ENCODE measurements at places on chromosomes 7 and 10.

- no peak for DNase-seq
Observed at GRCh38 chr10:118607768-118608354, 12.4 kb upstream of the PRLHR start.

DNA sequence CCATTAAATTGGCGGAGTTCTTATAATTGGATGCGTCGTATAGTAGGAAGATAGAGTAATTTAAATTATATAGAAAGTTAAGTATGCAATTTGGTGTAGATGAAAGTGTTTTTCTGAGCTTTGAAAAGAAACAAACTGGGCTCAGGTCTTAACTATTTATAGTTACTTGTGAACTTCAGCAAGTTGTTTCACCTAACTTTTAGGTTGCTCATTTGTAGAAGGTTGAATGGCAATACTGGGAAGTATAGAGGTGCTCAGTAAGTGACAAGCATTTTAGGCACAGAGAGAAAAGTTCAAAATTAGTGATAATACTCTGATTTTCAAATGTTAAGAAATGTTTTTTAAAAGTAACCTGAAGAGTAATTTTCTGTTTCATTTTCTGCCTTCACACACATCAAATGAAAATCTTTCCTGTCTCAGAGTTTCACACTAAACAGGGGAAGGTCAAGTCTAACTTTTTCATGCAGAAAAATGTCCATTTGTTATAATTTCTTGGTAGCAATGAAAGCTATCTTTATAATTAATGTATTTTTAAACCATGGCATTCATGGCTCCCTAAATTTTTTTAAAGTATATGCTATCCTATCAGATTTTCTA lies 146.5 kb downstream of the PHF14 start:
- no peak for DNase-seq

GRCh38 chr10:5595994-5596471 lies 70.4 kb downstream of the ASB13 start:
- DNase-seq = no peak

DNA sequence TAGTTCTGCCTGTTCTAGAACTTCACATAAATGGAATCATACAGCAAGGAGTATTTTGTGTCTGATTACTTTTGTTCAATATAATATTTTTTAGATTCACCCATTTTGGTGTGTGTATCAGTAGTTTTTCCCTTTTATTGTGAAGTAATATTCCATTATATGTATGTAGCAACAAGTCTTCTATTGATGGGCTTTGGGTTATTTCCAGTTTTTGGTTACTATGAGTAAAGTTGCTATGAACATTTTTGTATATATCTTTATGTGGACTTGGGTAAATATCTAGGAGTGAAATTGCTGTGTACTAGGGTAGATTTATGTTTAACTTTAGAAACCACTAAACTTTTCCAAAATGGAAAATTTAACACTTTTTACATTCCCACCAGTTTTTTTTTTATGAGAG lies 35.7 kb downstream of the ADK start:
- no peak for DNase-seq

DNA sequence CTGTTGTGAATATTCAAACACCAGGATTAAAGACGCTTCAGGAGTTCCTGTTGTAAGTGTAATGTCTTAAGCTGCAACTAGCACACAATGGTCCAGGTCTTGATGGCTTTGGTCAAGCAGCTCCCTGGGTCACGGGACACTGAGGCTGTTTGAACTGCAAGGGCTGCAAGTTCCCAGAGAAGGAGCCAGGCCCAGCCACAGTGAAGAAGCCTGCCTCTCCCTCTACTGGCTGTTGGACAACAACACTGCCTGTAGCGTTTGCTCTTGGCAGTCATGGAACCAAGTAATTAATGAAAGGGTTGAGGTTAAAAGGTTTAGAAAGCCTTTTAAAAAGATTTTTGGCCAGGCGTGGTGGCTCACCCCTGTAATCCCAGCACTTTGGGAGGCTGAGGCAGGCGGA lies 31.9 kb upstream of the GUSB start:
- no peak for DNase-seq

DNA sequence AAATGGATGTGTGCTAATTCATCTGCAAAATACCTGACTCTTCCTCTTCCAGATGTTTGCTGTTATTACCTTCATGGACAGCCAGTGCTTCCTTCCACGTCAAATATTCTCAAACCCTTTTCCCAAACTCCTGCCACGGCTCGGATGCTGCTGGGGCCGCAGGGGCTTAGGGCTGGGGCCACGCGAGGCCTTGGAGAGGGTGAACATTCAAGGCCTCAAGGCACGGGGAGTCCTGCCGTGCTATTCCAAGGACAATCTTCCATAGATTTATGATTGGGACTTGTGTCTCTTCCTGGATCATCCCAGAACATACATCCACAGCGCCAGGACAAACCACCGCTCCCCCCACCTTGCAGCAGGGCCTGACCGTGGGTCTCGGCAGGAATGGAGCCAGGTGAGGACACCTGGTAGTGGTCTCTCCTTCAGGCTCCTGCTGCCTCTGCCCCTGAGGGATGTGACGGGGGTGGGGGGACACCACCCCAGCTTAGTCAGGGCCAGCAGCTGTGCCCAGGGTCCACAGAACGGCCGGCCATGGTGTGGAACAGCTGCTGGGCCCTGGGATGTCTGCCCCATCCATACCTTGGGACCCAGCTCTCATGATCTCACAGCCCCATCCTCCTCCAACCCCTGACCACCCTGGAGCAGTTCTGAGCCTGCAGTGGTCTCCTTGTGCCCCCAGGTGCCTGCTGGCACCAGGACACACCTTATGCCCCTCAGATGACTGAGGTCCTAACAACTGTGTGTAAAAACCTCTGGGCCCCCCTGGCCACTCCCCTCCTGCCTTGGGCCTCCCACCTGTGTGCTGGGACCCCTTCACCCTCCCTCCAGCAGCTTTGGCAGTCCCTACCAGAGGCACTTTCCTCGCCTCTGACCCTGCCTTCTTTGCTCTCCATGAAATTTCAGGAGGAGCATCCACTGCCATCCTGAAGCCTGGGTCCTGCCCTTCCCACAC lies 16.7 kb downstream of the VIPR2 start:
- DNase-seq = no peak

- no peak for DNase-seq
Observed at GRCh38 chr10:76324283-76324682, 892.9 kb downstream of the LRMDA start.

DNA sequence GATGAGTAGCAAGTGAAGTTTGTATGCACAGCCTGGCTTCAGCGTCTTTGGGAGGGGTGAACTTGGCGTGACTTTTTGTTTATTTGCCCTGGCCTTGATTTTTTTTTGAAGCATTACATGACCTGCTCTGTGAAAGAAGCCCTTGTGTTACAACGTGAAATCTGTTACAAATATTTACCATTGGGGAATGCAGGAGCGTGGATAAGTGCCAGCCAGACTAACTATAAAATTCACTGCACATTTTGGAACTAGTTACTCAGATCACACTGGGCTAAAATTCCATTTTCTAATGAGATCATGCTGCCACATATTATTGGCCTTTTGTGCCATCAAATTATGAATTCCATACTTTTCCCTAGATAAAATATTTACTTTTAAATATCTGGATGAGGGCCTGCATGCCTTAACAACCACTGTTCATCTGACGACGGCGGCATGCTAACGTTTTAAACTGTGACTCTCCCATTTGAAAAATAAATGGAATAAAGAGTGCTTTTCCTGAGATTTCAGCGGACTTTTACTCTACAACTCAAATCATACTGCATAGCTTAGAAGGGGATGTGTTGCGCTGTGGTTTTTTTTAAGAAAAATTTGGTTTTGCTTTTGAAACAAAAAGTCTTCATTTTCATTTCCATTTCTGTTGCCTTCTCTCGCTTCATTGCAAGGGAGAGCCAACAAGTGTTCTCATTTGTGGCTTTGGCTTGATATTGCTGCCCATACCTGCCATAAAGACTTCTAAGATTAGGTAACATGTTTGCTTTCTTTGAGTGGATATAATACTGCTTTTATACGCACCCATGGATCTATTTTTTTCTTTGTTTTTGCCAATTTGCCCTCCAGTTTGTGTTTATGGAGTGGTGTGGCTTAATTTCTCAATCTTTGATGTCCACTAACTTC lies 352.2 kb downstream of the TFEC start:
- no peak for DNase-seq

DNA sequence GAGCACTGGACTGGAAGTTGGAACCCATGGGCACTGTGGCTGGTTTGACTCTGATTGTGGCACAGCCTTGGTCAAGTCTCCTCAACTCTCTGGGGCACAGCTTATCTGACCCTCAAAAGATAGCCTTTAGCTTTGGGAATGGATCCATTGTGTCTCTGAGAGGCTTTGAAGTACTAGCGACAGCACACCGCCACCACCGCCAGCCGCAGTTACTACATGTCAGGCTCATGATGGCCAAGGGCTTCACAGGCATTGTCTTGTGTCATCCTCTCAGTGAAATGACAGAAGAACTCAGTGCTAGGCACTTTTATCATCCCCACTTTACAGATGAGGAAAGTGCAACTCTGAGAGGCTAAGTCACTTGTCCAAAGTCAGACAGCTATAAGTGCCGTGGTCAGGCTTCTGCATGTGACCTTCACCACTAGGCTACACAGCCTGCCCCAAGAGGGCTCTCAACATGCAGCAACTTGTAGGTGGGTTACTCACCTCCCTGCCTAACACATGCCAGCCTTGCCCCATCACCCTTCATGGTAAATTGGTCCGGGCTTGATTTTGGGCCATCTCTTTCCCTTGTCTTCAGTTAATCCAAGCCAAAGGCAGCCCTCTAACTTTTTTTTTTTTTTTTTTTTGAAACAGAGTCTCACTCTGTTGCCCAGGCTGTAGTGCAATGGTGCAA lies 44.1 kb downstream of the C10orf105 start:
- no peak for DNase-seq

DNA sequence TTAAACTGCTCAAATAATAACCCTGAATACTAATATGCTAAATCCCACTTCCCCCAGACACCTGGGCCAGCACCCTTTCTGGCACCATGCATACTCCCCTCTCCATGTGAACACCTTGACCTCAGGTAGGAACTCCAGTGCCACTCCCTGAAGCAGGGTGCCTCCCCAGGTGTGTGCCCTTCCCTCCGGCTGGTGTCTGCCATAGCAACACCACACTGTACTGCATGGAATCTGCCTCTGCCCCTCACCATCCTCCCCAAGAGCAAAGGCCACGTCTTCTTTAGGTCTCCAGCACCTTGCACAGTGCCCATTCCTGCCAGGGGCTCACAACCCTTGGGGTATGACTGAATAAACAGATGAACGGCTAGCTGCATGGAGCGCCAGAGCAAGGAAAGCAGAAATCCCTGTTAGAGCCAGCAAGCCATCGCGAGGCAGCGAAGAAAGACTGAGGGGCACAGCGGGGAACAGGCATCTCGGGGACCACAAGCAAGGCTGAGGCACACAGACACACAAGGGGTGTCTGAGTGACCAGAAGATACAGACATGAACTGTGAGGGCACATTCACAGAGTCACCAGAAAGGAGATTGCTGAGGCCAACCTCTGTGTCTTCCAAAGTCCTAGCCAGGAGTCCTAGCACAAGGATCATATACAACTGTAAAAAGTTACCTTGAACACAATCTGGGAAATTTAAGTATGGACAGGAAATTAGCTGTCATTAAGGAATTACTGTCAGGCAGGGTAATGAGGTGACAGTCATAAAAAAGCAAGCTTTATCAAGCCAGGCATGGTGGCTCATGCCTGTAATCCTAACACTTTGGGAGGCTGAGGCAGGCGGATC lies 25.7 kb downstream of the COBL start:
- no peak for DNase-seq

- DNase-seq = no peak
Observed at GRCh38 chr10:130921461-130921860, 390.1 kb downstream of the TCERG1L start.

- no peak for DNase-seq
Observed at GRCh38 chr7:27611059-27611458, 51.6 kb downstream of the HIBADH start.

- no peak for DNase-seq
Observed at GRCh38 chr10:50936335-50936734, 50.9 kb upstream of the A1CF start.

- no peak for DNase-seq
Observed at GRCh38 chr10:32326119-32326518, 20.8 kb downstream of the EPC1 start.

DNA sequence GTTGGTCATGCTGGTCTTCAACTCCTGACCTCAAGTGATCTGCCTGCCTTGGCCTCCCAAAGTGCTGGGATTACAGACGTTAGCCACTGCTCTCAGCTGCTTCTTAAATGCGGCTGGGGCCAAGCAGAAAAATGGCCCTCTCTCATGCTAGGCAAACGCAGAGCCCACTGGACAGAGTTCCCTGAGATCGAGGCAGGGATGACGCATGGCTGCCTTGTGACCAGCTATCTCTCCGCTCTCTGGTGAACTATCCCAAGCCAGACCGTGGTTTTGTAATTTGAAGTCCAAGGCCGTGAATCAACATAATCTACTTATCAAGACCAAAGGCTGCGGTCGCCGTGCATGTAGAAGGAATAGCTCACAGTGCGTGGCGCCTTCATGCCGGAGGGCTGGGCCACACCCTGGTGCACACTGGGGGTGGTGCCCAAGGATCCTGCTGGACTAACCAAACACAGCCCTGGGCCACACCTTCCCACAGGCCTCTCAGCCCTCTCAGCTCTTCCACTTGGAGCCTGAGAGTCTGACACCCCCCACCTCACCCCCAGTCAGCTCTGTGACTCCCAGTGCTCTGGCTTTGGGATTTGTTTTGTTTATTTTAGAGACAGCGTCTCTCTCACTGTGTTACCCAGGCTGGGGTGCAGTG lies 88.1 kb upstream of the CUX1 start:
- DNase-seq = no peak

DNA sequence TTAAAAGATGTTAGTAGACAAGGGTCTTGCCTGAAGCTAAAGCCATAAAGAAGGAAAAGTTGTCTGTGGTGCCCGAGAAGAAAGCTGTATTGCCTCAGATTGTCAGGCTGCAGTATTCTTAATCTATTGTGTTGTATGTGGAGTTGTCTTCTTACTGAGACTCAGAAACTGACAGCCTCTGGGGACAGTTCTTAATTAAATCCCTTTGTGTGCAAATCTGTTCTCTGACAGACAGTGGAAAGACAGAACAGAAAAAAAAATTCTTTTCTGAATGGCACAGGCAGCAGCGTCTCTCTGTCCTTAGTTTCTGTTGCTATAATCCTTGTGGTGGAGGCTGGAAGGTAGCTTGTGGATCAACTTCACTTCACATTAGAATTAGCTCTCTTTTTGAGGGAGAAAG lies 16.8 kb downstream of the VWC2 start:
- DNase-seq = no peak

GRCh38 chr7:51033727-51034520 lies 251.2 kb upstream of the GRB10 start:
- no peak for DNase-seq

All from stimulated activated CD8-positive, alpha-beta memory T cell treated with anti-CD3 and anti-CD28 coated beads, Interleukin-4, amount 100 ng/mL, for 24 hours (primary cell).